ENCODE measurements at places on chromosomes 4 and X.

DNA sequence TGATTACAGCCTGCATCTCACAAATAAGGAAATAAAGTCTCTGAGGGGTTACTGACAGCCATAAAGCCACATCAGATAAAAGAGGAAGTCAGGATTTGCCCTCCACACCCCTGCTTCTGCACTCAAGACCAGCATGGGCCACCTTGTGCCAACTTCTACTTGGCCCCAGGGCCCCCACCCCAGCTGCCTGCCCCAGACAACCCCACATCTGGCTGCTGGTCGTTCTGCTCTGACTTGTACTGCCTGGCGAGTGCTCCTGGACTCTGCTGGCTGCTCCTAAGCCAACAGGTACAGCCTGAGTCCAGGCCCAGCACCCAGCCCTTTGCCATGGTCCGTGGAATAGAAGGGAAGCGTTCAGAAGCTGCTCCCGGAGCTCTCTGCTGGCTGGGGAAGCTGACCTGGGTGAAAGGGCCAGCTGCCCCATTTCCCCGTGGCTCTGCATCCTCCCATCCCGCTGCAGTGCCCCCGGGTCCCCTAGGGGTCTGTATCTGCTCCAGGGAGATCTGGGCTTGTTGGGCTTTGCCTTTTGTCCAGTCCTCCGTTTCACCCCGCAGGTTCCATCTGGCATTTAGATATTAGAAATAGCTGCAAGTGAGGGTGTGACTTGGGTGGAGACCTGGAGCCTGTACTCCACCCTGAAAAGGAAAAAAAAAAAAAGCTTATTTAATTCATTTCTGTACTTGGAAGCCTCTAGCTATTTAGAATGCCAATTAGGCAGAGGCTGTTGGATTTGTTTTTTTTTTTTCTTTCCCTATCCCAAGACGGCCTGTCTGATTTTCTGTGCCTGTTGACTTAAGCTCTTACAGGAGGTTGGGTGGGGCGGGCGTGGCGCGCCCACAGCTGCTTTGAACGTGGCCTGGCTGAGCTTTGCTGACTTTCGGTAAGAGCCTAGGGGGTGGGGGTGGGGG lies 194.7 kb downstream of the PTTG2 start:
- no peak for DNase-seq

DNA sequence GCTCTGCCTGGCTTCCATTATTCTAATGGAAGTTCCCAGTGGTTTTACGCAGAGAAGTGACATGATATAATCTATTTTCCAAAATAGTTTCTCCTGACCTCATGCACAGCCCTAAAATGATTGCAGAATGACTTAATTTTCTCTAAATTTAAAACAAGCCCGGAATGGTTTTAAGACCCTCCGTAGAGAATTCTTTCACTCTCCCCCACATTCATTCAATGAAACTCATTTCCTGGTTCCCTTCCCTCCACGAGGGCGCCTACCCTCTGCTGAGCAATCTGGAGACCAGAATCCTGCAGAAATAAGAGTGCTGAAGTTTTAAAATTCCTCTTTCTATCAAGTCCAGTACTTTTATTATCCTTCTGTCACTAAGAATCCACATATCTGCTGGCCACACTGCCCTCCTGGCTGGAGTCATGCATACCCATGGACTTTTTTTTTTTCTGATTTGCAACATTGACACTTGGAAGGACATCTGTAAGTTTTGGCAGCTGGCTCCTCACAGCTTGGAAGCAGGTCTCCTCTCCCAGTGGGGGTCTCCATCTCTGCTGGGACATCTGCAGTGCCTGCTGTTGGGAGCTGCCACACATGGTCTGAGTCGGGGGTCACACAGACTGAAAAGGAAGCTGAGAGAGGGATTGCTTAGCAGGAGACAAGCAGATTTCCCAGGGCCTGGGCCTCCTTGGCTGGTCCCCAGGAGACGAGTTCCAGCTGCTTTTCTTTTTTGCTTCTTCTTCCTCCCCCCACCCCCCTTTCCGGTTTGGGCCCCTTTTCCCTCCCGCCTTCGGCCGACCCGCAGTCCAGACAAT lies 86.1 kb downstream of the SOWAHB start:
- DNase-seq: no peak

DNA sequence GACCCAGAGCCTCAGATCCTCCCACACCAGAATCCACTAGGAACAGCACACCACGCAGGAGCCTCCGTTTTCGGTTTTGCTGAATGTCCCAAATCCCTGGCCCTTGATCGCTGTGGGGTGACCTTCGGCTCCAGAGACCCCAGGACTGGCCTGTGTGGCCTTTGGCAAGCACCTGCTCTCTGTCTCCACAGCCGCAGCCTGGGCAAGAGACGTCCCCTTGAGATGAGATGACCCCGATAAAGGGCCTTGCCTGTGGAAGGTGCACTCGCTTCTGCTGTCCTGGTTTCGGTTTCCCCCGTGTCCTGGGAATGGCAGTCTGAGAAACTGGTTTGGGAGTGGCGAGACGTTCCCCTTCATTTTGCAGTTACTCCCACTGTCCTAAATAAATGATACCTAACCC lies 9.6 kb downstream of the PSAPL1 start:
- DNase-seq: no peak

DNA sequence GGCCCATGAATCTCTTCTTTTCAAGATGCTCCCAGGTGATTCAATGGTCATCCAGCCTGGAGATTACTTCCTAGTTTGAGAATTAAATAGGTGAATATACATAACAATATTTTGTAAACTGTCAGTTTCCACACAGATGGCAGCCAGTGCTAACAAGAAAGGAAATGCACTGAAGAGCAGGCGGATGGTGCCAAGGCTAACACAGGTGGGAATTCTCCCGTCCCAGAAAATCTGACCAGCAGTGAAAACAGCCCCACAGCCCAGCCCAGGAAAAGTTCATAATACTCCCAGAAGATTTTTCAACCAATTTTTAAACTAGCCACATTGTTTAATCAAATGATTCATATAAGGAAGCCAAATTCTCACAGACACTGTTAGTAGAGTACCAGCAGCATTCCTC lies 387.2 kb upstream of the GATB start:
- no peak for DNase-seq

GRCh38 chrX:11298600-11298999 lies 5.4 kb downstream of the AMELX start:
- no peak for DNase-seq

DNA sequence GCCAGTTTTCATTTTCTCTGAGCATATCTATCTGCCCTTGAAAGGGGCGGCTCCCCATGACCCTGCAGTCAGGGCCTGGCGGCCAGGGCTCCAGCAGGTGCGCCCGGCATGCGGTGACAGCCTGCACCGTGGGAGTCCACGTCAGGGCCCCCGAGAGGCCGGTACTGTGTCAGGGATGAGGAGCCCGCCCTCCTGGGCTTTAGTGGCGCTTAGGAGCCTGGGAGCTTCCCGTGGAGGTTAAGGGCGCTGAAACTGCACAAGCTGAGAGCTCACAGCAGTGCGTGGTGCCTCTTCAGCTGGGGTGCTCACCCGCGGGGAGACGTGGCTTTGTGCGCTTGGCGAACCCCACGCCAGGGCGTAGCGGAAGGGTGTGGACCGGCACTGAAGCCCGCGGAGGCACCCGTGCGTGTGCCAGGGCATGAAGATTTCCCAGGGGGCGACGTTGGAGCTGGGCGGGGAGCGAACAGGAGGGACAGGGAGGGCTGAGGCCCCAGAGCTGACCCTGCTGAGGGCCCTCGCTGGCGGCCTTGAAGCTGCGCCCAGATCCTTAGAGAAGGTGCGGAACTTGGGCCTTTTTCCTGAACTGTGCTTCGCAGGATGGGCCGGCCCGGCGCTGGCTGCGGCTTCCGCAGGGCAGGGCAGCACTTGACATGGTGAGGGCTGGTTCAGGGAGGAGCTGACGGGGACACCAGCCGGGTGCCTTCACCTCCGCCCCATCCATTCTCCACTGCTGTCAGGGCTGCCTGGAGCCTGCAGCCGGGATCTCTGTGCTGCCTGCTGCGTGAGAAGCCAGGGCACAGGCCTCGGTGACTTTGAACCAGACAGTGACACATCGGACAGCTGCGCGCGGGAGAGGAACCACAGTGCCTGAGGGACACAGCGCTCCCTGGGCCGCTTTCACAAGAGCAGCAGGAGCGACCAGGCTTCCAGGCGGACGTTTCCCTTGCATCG lies 32.9 kb downstream of the HTT-AS start:
- DNase-seq: no peak

DNA sequence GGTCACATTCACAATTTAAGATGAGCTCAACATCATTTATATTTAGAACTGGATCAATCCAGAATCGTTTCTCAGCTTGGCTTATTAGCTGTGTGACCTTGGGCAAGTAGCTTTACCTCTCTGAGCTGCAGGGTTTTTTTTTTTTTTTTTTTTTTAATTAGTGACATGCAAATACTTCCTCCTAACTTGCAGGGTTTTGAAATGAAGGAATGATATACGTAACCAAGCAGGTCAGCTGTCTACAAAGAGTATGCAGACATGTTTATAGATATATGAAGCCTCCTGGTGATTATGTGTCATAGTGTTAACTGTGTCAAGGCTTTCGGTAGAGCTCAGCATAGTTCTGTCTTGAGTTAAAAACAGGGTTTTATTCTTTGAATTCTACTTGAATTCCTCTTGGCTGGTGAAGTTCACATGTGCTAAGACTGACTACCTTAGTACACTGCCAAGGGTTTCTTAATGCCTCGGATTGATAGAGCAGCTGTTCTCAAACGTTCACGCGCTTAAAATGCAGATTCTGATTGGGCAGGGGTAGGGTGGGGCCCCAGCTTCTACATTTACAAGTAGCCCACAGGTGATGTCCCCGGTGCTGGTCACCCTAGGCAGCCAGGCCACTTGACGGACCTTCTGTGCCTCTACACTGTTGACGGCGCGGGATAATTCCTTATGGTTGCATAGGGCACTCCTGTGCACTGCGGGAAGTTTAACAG lies 654 bp upstream of the STS start:
- DNase-seq: peak; percentile 34

DNA sequence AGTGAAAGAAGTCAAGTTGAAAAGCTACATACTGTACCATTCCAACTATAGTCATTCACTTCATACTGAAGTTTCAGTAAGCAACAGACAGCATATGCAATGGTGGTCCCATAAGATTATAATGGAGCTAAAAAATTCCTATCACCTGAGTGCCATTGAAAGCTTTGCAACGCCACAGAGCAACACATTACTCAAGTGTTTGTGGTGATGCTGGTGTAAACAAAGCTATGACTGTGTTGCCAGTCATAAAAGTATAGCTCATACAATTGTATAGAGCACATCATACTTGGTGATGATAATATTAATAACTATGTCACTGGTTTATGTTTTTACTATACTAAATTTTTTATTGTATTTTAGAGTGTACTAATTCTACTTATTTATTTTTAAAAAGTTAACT lies 78.9 kb downstream of the NAF1 start:
- DNase-seq: no peak
